ENCODE measurements at places on chromosomes 3 and 15.

GRCh38 chr3:36907911-36908646 is 36.8 kb downstream of the TRANK1 start:
- no peak for DNase-seq

GRCh38 chr3:50478671-50479260 is 24.7 kb downstream of the CACNA2D2 start:
- no peak for DNase-seq

DNA sequence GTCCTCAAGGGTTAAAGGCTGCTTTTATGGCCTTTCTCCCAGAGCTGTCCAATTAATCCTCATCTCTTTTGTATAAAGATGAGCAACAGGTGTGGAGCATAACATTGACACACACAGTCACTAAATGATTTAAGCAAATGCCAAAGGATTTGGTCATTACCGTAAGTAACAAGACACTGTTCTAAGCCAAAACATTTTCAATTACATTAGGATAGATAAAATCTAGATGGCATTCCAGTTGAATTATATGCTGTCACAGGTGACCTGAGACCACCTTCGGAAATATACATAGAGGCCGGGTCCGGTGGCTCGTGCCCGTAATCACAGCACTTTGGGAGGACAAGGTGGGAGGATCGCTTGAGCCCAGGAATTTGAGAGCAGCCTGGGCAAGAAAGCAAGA is 105.3 kb upstream of the UBE3A start:
- no peak for DNase-seq

GRCh38 chr15:63669074-63669473 is 71.9 kb downstream of the FBXL22 start:
- no peak for DNase-seq

DNA sequence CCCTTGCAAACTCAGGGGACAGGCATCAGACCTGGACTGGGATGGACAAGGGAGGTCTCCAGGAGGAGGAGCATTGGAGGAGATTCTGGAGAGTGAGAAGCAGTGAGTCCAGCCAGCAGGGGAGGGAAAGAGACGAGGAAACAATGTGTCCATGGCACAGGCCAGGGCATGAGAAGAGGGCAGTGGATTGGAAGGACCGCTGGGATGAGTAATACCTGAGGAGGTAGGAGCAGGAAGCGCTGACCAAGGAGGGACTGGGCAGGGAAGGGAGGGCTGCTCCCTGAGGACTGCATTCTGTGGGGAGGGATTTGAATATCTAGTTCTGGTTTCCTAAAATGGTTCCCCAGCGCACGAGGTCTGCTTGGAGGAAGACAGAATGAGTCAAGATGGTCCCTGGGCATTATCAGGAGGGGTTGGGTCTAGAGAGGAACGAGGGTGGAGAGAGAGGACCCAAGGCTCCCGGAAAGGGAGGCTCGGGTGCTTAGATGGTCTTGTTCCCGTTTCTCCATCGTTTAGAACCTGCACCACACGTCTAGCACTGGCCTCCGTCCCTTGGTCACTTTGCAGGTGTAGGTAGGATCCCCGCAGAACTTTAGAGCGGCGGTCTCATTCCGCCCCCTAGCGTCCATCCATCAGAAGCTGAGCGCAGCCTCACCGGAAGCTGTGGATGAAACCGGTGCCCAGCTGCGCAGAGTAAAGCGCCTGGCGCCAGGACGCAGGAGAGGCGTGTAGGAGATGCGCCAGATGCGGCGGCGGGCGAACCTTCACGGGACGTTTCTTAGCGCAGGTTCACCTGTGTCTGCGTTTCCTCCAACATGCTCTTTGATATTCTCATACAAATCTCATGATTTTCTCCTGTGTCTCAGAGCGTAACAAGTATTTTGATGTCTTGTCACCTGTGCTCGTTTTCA is 190.7 kb upstream of the NDN start:
- peak; percentile 65 for DNase-seq

GRCh38 chr3:128354788-128355542 is 111.7 kb downstream of the DNAJB8 start:
- DNase-seq, result no peak

- DNase-seq, result no peak
Observed at GRCh38 chr3:149572796-149573414, 84.9 kb downstream of the WWTR1 start.

- no peak for DNase-seq
Observed at GRCh38 chr15:63294359-63294758, 17.0 kb downstream of the APH1B start.

DNA sequence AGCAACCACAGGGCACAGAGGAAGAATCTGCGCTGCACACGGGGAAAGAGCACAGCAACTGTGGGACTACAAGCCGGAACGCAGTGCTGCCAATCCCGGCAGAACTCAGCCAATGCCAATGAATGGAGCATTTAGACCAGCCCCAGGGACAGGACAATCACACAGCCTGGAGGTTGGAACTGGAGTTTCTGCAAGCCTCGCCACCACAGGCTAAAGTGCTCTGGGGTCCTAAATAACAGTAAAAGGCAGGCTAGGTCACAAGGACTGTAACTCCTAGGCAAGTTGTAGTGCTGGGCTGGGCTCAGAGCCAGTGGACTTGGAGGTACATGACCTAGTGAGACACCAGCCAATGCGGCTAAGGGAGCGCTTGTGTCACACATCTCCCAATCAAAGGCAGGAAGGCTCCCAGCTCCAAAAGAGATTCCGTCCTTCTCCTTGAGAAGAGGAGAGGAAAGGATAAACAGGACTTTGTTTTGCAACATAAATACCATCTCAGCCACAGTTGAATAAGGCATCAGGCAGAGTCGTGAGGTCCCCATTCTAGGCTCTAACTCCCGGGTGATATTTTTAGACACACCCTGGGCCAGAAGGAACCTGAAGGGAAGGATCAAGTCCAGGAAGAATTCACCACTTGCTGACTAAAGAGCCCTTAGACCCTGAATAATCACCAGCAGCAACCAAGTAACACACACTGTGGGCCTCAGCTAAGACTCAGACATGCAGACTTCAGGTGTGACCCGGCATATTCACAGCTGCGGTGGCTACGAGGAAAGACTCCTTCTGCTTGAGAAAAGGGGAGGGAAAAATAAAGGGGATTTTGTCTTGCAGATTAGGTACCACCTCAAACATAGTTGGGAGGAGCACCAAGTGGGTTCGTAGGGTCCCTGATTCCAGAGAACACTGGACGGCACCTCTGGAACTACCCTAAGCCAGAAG is 85.5 kb upstream of the XXYLT1 start:
- DNase-seq, result no peak

All from neuronal stem cell (in vitro differentiated cells).